RWPE2 (cell line): ENCODE measurements at places on chromosomes 2 and 18.
A peak's percentile ranks its signal among the peaks of the same experiment; 100 is the strongest.

GRCh38 chr2:219071131-219071816 is 10.6 kb upstream of the IHH start:
- DNase-seq: no peak

GRCh38 chr2:238793306-238793705 is 54.6 kb upstream of the TWIST2 start:
- DNase-seq: no peak

DNA sequence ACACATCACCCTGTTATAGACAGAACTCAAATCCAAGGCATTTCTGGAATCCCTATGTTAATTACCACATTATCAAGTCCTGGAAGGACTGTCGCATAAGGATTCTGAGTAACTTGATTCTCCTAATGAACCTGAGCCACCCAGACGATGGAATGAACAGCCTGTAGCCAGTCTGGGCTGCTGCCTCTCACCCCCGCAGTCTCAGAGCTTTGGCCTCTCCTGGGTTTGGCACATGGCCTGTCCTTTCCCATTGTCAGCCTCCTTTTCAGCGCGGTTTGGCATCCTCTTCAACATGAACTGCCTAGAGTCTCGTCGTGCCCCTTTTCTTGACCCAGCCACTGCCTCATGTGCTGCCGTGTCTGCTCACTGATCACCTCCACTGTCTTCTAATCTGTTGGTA is 147.6 kb downstream of the SLC8A1 start:
- DNase-seq: no peak

GRCh38 chr2:170353723-170354122 is 175.8 kb downstream of the MYO3B start:
- DNase-seq: no peak

- DNase-seq: no peak
Measured at GRCh38 chr18:45525301-45525700, 90.0 kb upstream of the SLC14A2 start.

GRCh38 chr2:224561234-224562005 is 23.7 kb downstream of the CUL3 start:
- DNase-seq: no peak

- no peak for DNase-seq
Measured at GRCh38 chr2:78775291-78775690, 250.2 kb upstream of the REG3G start.

GRCh38 chr2:102208774-102209173 is 22.0 kb downstream of the IL1RL2 start:
- DNase-seq: no peak

GRCh38 chr2:42124011-42124785 is 45.0 kb upstream of the EML4 start:
- DNase-seq: no peak

DNA sequence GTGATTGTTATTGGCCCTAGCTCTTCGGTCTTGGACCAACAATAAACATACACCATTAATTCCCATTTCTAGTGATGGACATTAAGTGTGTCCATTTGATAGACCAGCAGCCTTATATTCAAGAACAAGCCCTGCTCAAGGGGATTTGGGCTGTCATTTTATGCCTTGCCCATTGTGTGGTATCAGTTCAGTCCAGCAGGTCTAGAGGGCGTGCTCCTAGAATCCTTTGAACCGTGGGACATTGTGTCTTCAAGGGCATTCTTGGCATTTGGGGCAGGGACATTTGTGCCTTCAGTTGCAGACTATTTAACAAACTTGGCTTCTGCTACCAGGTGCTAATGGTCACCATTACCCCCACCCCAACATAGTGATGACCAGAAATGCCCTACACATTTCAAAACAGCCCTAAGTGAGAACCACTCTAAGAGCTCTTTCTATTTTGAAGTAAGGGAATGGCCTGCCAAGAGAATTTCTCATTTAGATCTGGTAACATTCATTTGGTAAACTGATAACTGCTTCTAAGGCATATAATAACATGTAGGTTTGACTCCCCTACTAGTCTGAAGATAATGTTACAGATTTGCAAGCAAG is 284.7 kb downstream of the ALPK2 start:
- no peak for DNase-seq

- peak; percentile 18 for DNase-seq
Measured at GRCh38 chr2:239467281-239467955, 66.6 kb upstream of the HDAC4 start.

DNA sequence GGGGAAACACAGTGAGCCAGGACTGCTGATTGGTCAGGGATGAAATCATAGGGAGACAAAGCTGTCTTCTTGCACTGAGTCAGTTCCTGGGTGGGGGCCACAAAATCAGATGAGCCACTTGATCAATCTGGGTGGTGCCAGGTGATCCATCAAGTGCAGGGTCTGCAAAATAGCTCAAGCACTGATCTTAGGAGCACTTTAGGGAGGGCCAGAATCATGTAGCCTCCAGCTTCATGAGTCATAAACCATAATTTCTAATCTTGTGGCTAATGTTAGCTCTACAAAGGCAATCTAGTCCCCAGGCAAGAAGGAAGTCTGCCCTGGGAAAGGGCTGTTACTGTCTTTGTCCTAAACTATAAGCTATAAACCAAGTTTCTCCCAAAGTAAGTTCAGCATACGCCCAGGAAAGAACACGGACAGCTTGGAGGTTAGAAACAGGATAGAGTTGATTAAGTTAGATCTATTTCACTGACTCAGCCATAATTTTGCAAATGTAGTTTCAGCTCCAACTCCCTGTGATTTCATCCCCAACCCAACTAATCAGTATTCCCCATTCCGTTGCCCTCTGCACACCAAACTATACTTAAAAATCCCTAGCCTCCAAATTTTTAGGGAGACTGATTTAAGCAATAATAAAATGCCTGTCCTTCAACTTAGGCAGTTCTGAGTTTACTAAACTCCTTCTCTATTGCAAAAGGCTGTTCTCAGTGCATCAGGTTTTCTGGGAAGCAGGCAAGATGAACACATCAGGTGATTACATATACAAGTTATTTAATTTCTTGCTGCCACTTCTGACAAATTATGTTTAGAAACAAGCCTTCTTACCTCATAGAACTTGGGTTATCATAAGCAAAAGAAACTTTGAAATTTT is 226.9 kb upstream of the SPOPL start:
- DNase-seq: peak; percentile 43

GRCh38 chr2:74739129-74739528 is 85.1 kb downstream of the SEMA4F start:
- DNase-seq: no peak

- no peak for DNase-seq
Measured at GRCh38 chr2:191149391-191149790, 1.4 kb downstream of the STAT4 start.

- DNase-seq: no peak
Measured at GRCh38 chr18:65924904-65925303, 174.1 kb downstream of the CDH7 start.

- DNase-seq: no peak
Measured at GRCh38 chr2:98693477-98693876, 37.5 kb downstream of the MGAT4A start.

DNA sequence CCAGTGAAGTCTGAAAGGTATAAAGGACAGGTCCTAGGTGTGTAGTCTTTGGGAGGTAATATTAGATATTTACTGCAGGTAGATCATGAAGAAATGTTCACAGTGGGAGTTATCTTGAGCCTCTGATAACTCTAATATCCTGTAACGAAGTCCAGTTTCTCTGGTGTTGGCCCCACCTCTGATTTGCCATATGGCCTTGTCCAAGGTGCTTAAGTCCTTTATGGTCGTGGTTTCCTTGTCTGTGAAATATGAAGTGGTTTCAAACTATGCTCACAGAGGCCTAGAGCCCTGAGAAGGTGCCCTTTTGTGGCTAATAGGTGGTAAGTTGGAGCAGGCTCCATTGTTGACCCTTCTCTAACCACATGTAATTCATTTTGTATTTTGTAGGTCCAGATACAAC is 190.7 kb downstream of the ICOS start:
- DNase-seq: no peak

- DNase-seq: no peak
Measured at GRCh38 chr2:76157531-76157930, 446.8 kb upstream of the GCFC2 start.

- peak; percentile 28 for DNase-seq
Measured at GRCh38 chr2:238336151-238336550, 15.8 kb downstream of the TRAF3IP1 start.

DNA sequence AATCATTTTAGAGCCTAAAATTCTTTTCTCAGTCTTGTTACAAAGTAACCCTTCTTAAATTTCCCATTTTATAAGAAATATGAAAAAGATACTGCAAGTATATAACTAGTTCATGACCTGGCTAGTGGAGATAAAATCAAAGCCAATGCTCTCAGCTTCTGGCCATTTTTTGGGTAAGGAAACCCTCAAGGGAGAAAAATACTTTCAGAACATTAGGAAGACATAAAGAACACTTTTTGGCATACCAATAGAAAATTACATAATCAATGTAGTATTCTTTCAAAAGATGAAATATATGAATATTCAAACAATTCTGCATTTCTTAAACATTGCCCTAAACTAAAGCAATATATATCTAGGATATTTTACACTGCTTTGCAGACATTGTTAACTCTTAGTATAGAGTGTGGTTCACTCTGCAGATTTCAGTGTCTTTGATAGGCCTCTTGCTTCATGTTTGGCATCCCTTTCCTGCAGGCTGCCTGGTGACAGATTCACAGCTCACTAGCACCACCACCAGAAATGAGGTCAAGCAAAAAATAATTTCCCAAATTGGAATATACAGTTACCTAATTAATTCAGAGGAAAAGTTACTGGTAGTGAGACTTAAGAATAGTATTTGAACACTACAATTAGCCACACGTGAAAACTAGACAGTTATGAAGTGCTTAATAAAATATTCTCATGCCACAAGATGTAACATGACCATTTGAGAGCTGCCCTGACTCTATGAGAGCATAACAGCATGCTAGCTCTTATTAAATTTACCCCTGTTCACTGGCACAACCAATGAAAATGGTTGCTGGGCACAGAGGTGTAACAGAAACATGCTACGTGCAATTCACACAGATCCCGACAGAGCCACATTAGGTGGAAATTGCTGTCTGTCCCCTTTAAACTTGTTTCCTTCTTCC is 36.0 kb downstream of the PAIP2B start:
- no peak for DNase-seq

DNA sequence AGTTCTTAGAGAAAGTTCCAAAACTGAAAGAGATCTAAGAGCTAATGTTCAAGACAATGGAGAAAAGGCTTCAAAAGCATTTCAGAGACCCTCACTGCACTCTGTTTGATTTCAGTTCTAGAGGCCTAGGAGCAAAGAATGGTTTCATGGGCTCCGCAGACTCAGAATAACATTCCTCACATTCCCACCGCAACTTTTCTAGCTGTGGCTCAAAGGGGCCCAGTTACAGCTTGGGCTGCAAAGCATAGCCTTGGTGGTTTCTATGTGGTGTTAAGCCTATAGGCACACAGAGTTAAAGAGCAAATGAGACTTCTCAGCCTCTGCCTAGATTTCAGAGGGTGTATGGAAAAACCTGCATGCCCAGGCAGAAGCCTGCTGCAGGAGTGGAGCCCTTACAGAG is 73.0 kb downstream of the FSIP2 start:
- no peak for DNase-seq

- DNase-seq: no peak
Measured at GRCh38 chr2:27096748-27097297, 10.3 kb downstream of the KHK start.

DNA sequence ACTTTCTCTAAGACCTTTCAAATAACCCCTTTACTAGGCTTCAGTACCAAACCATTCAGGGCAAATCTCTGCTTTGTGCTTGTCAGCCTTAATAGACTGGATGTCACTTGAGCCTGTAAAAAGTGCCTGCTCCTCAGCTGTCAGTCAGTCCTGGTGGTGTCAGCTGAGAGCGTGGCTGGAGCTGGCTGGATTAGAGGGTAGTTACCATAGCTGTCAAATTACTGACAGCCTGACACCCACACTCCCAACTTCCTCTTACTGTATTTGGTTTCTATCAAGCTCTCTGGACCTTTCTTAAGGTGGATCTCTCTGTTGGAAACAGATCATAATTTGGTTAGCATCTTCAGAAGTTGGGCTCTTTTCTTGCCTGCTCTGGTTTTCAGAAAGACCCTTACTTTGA is 371.4 kb upstream of the ATP5MC3 start:
- DNase-seq: no peak

DNA sequence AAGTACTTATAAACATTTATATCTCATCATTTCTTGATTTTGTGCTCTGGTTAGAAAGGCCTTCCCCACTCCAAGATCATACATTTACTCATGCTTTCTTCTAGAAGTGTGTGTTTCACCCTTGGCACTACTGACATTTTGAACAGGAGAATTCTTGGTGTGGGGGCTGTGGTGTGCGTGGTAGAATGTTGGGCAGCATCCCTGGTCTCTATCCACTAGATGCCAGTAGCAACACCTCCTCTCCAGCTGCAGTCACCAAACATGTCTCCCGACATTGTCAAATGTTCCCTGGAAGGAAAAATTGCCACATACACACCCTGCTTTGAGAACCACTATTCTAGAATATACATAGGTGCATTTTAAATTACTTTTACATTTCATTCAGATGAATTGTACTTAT is 8.7 kb upstream of the TGIF1 start:
- no peak for DNase-seq

GRCh38 chr2:18950361-18950851 is 361.0 kb upstream of the NT5C1B start:
- DNase-seq: no peak

DNA sequence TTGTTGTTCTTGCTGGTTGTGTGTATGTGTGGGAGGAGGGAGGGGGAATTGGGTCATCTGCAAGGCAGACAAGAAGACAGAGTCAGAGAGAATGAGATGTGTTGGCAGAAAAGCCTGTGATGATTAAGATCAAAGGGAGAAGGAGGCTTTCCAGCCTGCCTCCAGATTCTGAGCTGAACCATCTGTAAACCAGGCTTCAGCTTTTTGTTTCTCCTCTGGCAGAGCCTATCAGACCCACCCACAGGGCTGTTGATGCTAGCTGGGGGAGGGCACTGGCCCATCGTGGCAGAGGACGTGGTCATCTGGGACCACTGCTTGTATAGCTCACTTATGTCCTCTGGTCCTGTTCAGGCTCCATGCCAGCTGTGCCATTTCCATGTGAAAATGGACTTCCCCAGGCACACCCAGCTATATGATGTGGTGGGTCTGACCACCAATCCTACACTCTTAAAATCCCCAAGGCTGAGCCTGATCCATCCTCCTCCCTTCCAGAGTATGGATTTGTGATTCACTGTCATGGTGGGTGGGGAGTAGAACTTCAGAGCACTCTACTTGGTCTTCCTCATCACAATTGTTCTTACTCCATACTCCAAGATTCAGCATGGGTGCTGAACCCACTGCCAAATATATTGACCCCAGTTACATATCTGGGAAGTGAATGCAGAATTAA is 27.8 kb upstream of the COL6A3 start:
- DNase-seq: no peak

DNA sequence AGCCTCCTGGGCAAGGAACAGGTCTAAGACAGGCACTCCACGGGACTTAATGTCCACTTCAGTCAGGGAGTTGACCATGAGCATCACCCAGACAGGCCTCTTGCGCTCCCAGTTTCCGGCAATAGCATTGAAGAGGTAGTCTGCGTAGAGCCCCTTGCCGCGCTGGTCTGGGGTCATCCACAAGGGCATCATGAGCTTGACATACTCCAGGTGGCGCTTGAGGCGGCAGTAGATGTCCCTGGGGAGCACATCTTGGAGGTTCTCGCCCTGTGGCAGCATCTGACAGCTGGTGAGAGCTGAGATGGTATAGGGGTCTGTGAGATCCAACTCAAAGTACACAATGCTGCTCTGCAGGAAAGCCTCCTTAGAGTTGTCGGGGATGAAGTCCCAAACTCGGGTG is 10.6 kb downstream of the TRABD2A start:
- DNase-seq: no peak

- no peak for DNase-seq
Measured at GRCh38 chr18:60975420-60975819, 357.8 kb upstream of the CDH20 start.

- DNase-seq: no peak
Measured at GRCh38 chr18:76764291-76764901, 58.0 kb upstream of the ZNF236 start.

- no peak for DNase-seq
Measured at GRCh38 chr18:42977982-42978637, 137.4 kb downstream of the RIT2 start.
